Stimulated activated CD8-positive, alpha-beta memory T cell treated with anti-CD3 and anti-CD28 coated beads, Interleukin-15, amount 100 ng/mL, for 24 hours (primary cell): ENCODE measurements at places on chromosomes 12 and 14.

- no peak for DNase-seq
Observed at GRCh38 chr12:47602325-47602724, 103.5 kb downstream of the RPAP3 start.

DNA sequence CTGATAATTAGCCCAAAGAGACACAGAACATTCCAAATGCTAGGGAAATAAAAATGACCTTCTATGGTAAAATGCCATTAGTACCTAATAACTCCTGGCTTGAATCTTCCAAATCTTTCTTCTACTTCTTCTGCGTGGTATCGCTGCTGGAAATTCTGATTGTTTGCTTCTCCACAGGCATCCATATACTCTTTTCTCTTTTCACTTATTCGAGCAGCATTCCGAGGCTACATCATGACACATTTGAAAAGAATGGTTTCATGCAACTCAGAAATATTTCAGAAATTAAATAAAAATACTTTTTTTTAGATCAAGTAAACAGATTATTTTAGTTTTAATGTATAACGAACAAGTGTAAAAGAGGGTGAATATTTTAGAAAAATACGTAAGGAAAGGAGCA, 18.9 kb downstream of the ZCCHC8 start:
- no peak for DNase-seq

DNA sequence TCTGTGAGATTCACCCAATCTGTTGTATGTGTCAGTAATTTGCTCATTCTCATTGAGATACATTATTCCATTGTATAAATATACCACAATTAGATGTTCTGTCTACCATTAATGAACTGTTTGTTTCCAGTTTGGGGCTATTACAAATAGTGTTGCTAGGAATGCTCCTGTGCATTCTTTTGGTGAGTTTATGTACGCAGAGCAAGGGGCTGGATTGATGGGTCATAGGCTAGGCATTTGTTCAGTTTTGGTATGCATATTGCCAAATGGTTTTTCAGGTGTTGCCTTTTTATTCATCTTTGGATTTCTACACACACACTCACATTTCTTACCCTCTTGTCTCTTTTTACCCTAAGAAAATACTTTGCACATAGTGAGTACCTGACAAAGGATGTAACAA, 93.4 kb downstream of the GPATCH2L start:
- no peak for DNase-seq

DNA sequence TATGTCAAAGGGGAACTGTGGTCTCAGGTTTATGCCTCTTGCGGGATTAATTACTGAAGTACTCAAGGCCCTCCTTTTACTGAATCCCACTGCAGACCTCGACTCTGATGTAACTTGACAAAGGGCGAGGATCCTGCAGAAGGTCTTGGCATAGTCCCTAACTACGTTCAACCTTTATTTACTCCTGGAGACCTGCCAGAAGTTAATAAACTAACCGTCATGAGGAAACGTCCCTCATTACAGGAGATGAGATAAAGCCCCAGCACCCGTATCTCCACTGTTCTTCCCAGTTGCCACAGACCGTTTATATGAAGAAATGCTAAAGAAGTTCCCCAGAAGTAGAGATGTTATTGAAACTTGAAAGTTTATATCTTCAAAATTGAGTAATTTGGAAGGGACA, 190.9 kb downstream of the ETV6 start:
- no peak for DNase-seq

DNA sequence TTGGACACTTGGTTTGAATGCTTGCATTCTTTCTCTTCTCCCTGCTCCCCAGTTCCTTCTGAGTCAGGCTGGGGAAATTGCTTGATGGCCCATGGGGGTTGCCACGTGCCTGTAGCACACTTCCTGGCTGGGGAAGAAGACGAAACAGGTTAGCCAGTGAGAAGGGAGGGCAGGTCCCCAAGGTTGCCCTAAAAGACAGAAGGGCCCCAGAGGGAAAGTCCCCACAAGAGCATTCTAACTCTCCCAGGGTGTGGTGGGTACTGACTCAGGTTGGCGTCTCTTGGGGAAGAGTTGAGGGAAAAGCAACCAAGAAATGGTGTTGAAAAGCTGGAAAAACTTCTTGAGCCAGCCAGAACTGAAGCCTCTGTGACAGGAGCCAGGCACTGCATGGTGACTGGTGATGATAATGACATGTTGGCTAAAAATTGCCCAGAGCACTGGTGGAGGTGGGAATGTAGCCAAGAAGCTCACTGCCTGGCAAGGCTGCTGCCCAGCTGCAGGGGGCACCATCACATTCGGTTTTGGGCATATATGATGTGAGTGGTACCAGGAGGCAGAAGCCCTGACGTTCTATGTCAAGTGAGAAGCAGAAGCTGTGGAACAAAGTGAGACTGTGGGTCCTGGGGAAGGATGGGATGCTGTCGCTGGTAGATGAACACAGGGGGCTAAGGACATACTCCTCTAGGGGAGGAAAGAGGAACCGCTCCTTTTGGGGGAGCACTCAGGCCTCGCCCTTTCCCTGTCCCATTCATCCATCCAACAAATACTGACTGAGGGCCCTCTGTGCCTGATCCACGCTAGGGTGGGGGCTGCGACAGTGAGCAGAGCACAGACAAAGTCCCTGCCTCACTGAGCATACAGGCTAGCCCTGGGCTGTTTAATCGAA, 8.1 kb upstream of the RABGGTA start:
- no peak for DNase-seq
